ENCODE measurements at places on chromosomes 1 and 21.

GRCh38 chr1:41293779-41294178 is 51.7 kb upstream of the SCMH1 start:
- no peak for DNase-seq

DNA sequence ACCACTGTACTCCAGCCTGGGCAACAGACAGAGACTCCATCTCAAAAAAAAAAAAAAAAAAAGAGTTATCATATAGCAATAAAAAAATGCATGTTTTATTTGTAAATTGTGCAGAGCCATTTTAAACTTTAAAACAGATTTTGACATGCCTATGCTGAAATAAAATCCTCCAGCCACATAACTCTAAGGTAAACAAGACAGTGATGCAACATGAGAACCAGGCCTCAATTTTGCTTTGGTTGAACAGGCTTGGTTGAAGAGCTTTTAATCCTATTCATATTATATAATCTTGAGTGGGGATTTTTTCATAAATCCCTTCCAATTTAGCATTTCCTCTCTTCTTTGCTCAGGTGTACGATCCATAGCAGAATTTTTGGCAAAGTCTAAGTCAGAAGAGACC is 26.1 kb downstream of the ARMH1 start:
- no peak for DNase-seq

DNA sequence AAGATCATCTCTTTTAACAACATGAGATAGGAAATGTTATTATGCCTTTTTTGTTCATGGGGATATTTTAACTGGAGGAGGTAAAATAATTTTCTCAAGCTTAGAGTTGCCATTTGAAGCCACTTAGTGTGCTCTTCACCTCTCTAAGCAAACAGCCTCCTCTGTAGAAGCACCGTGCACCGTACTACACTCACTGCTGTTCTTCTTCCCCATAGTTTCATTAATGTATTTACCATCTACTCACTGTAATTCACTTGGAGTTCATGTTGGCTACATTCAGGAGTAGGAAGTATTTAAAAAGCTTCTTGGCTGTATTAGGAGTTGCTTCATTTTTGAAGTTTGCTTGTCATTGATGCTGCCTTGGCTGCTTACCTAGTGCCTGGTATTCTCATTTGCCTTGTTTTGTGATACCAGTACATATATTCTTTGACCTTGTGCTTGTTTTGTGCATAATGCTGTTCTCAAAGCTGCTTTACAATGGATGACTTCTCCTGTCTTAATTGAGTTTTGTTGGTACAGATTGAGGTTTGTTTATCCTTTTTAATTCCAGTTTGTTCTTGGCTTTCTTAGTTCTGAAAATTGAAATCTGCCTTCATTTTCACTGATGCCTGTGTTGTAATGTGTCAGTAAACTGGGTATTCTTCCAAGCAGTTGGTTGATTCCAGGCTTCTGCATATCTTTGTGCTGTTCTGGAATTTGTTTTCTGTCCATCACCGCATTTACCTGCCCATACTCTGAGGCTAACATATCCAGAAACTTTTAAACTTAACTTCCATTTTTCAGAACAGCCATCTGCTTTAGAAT is 240.4 kb downstream of the HMCN1 start:
- DNase-seq, result no peak

DNA sequence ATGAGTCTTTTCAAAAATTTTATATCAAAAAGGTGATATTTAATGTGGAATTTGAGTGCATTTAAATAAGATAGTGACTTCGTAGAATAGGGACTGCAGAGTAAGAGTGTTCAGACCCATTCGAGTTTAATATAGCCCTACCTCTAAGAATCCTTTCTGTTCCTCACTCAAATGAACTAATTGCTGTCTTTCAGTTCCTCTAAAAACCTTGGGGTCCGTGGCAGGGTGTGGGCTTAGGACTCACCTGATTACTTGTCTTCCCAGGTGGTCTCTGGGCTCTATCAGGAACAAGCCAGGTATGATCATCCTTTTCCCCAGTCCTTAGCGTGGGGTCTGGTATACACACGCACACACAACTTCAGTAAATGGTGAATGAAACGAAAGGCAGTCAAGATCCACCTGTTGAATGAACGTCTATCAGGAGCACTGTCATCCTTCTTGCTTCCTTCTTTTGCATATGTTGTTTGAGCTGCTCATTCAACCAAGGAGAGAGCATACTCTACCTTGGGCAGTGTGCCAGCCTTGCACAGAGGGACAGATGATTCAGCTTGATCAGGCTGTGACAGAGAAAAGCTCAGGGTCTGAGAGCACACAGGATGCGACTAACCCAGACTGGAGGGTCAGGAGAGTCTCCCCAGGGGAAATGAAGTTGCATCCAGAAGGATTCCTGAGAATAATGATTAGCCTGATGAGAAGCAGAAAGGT is 1.2 kb upstream of the RNF11 start:
- peak; percentile 75 for DNase-seq

GRCh38 chr1:112704934-112705627 is 1.8 kb downstream of the RHOC start:
- peak; percentile 98 for DNase-seq

GRCh38 chr1:193919827-193920226 is 733.4 kb upstream of the B3GALT2 start:
- DNase-seq, result peak; percentile 29

GRCh38 chr1:60575326-60575977 is 501.9 kb upstream of the C1orf87 start:
- DNase-seq, result no peak
